ENCODE measurements at places on chromosomes 5 and 9.

DNA sequence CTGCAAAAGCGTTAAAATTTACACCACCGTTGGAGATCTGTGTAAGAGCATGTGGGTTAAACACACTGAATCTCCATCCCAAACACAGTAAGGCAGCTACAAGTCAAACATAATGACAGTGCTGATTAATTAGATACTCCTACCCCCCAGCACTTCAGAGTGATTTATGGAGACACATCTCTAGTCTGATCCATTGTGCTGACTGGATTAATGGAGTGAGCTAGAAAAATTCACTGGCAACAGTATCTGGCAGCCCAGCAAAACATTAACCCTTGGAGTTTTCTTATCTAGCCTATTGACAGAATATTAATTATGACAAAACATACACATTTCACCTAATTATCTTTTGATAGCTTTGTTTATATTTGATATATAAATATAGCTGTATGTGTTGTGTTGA lies 188.6 kb upstream of the ISL1 start:
- DNase-seq = no peak

DNA sequence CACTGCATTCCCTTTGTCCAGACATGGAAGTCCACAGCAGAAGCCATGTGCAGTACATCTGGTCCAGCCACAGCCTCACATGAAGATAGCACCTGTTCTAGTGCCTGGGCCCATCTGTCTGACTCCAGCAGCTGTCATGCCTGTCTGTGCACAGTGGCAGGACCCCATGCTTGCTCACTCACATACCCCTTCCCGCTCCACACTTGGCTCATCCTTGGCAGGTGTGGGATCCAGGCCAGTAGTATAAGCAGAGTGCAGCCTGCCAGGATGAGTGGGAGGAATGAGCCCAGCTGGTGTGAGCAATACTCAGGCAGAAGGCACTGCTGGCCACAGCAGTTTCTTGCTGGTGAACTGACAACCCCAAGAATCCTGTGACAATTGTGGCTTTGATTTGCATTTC lies 168.0 kb downstream of the PRDM9 start:
- DNase-seq = no peak

- no peak for DNase-seq
These were observed 127.6 kb downstream of the HSD17B3 start for GRCh38 chr9:96174371-96174770.

GRCh38 chr5:97097326-97098230 lies 44.8 kb downstream of the LIX1 start:
- no peak for DNase-seq

GRCh38 chr5:172979778-172980177 lies 3.8 kb upstream of the ATP6V0E1 start:
- no peak for DNase-seq

DNA sequence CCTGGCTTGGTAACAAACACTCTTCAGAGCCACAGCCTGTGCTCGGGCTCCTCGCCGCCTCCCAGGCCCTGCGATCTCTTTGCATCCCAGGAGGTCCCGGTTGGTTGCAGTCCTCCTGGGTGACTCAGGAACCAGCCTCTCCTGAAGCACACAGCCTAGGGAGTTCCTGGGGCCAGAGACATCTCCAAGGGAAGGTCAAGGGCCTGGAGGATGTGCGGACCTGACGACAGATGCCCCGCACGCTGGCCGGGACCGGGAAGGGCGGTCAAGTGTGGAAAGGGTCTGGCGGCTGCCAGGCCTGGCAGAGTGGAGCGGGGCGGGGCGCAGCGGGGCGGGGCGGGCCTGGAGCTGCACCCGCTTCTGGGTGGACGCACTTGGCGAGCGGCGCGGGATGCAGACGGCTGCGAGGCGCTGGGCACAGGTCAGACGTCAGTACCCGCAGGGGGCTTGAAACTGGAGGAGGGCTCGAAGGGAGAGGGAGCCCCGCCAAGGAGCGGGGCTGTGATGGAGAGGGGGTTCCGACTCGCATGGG lies 45.0 kb upstream of the PRSS3 start:
- no peak for DNase-seq

GRCh38 chr5:67015541-67016191 lies 180.9 kb downstream of the CD180 start:
- no peak for DNase-seq

DNA sequence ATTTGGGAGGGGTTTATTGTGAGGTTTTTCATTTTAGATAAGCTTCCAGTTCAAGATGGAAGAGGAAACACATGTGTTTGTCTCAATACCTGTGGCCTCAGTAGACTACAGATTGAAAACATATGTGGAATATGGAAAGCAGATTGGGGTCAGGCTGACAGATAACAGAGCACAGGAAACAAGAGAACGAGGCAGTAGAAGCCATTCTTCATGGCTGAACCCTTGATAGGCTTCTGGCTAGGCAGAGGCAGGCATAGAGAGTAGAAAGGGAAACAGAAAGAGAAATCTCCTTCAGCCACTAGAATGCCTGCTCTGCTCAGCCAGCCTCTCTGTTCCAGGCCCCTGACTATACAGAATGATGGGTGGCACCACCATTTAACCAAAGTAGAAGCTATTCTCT lies 152.5 kb downstream of the MUSK start:
- DNase-seq = no peak

- no peak for DNase-seq
These were observed 37.7 kb downstream of the NSG2 start for GRCh38 chr5:174083056-174083827.

DNA sequence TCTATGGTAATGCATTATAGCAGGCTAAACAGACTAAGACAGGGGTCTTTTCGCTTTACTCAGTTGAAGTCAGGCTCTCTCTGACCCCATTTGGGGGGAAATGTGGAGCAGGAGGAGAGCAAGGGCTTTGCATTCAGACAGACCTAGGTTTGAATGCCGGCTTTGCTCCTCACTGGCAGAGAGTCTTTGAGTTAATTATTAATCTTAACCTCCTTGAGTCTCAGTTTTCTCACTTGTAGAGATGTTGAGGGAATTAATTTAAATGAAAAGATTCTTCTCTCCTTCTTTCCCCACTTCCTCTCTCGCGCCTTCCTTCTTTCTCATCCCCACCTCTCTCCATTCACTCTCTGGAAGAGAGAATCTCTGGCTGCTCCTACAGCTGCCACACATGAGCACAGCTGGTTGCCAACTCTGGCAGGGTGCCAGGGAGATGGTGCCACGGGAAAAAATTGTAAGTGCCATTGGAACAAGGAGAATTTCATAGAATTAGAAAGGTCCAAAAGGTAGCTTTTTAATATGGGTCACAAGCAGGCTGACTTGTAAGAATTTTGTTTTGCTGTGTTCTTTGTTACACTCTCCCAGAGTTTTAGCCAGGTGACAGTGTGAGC lies 25.2 kb upstream of the GLRA1 start:
- DNase-seq = no peak

DNA sequence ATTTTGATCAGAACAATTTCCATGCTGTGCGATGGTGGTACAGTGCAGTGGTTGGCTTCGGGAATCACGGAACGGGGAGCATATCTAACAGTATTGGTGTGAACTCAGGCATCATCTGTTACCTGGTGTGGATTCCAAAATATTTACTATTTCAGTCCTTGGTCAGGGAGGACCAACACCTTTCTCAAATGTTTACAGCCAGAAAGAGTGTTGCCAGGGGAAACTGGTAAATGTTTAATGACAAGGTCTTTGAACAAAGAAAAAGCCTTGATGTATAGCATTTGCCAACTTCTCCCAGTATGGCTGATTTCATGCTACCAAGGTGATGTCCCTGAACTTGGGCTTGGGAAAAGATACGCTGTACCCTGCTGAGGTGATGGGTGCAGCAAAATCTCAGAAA lies 145.6 kb upstream of the POC5 start:
- no peak for DNase-seq

GRCh38 chr5:170111088-170111785 lies 5.5 kb downstream of the FOXI1 start:
- no peak for DNase-seq

DNA sequence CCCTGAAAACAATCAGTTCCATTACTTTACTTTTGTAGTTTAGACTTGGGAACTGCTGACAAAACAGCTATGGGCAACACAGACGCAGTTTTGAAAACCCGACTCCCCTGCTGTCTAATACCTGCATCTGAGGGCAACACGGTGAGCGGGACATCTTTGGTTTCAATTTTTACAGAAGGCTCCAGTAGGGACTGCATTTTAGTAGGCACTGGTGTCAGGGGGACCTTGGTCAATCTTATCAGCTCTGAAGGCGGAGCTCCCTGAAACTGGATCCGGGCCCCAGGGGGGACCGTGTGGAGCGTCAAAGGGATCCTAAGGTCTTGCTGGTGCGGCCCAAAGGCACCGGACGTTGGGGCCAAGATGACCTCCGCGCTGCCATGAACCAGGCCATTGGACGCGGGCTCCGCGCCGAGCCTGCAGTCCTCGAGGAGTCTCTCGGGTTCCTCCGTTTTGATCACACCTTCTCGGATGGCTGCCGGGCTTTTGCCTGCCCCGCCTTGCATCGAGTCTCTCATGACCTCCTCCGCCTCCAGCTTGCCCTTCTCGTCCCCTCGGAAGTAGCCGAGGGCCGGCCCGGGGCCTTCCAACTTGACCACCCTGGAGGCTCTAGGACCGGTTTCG lies 1.1 kb downstream of the SOX30 start:
- no peak for DNase-seq

- no peak for DNase-seq
These were observed 41.0 kb upstream of the PCDHB1 start for GRCh38 chr5:141010047-141010793.

DNA sequence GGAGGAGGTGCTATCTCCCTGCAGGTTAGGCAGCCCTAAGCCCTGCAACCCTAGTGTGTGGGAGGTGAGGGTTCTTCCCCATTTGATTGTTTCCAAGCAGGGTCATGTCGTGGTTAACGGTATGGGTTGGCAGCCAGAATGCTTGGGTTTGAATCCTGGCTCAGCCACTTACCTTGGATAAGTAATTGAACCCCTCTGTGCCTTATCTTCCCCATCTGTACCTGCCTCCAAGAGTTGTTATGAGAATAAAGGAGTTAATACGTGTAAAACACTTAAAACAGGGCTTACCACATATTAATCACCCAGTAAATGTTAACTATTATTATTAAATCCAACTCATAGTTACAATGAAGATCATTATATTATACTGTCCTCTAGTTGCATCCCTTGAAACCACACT lies 52.2 kb upstream of the SPATA31E1 start:
- no peak for DNase-seq

- no peak for DNase-seq
These were observed 101.1 kb upstream of the NR4A3 start for GRCh38 chr9:99720455-99721050.

GRCh38 chr5:8919096-8919495 lies 626.8 kb downstream of the SEMA5A start:
- no peak for DNase-seq

- no peak for DNase-seq
These were observed 42.0 kb downstream of the SFXN1 start for GRCh38 chr5:175520321-175520720.

DNA sequence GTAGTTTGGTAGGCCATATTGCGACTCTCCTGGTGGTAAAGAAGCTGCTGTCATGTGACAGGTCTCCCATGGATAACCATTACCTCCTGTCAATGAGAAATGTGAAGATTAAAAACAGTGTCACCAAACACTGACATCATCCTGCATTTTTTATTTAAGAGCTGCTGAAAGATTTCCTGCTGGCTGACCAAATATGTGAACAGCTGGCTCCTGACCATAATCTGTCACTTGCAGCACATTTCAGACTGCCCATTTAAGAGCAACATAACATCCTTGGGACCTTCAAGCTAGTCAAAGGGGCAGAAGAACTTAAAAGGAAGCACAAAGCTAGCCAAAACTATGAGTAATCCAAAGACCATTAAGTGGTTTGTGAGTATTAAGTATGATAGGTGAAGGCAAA lies 288.0 kb downstream of the IZUMO3 start:
- DNase-seq = no peak

DNA sequence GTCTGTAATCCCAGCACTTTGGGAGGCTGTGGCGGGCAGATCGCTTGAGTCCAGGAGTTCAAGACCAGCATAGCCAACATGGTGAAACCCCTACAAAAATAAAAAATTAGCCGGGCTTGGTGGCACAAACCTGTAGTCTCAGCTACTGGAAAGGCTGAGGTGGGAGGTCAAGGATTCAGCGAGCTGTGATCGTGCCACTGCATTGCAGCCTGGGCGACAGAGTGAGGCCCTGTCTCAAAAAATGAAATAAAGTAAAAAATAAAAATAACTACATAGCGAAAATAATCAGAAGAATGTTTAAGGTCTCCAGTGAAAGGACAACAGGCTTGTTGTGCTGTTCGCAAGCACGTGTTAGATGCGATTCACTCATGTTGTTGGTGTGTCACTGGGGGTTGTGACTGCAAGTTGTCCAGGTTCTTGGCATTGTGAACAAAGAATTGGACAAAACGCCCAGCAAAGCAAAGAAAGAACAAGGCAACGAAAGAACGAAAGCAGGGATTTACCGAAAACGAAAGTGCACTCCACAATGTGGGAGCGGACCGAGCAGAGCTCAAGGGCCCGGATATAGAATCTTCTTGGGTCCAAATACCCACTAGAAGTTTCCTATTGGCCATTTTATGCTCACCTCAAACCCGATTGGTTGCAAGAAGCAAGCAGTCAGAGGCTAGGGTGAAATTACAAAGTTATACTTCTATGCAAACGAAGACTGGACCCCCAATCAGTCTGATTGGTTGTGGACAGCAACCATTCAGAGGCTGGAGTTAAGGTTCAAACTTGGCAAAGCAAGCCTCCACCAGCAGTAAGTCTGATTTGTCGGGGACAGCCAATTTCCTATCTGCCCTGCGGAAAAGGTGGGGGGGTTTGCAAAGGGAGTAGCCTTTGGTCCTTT lies 844 bp upstream of the MCCC2 start:
- peak; percentile 11 for DNase-seq

- DNase-seq = no peak
These were observed 458.2 kb downstream of the GADD45G start for GRCh38 chr9:90062982-90063381.

- DNase-seq = no peak
These were observed 24.9 kb downstream of the NEK6 start for GRCh38 chr9:124282442-124283227.

- DNase-seq = no peak
These were observed 6.8 kb upstream of the RECK start for GRCh38 chr9:36029765-36030528.

DNA sequence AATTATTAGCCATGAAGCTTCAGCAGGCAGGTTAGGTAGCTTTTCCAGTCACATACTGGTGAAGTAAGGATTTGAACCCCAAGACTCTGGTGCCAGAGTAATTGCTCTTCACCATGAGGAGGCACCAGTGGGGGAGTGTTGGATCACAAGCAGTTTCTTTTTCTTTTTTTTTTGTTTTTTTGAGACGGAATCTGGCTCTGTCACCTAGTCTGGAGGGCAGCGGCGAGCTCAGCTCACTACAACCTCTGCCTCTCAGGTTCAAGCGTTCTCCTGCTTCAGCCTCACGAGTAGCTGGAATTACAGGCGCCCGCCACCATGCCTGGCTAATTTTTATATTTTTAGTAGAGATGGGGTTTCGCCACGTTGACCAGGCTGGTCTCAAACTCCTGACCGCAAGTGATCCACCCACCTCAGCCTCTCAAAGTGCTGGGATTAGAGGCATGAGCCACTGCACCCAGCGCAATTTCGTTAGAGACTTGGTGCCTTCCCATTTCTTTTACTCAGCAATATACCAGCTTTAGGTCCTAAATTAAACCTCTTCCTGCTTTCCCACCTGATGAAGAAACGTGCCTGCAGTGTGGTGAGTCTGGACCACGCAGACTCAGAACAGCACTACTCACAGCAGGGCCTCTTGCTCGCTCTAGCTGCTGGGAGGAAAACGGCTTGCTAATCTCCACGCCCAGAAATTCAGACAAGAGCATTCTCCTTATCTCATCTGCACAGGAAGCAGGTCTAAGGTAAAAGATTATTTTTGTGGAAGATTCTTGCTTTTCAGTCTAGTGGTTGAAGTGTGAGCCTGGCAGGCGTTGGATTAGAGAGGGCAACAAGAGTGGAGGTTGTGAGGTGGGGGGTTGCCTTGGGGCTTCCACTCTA lies at the start of gene S100Z:
TSS of gene S100Z (plus strand) at position 596 of the 873 bp plus-strand sequence. CDS start 25,346 bp downstream, outside the sequence.
- no peak for DNase-seq

All from GOT3 (cell line).